ENCODE measurements at places on chromosomes 13 and 19. TPM values are rescaled to one million over a fixed set of nuclear protein-coding genes. Genes with fewer than 3 reads are reported as not detected.

NPAS1 gene
- total RNA-seq = under 0.01 TPM

FAM124A gene
- total RNA-seq = 2.9 TPM

KCTD15 gene
- 35.7 TPM for total RNA-seq

KLK11 gene
- total RNA-seq = not detected

NUMBL gene
- total RNA-seq = 28.8 TPM

C19orf18 gene
- not detected for total RNA-seq

Data from myometrial cell (primary cell).